ENCODE measurements at places on chromosomes 7 and 10.
A peak's percentile ranks its signal among the peaks of the same experiment; 100 is the strongest.

DNA sequence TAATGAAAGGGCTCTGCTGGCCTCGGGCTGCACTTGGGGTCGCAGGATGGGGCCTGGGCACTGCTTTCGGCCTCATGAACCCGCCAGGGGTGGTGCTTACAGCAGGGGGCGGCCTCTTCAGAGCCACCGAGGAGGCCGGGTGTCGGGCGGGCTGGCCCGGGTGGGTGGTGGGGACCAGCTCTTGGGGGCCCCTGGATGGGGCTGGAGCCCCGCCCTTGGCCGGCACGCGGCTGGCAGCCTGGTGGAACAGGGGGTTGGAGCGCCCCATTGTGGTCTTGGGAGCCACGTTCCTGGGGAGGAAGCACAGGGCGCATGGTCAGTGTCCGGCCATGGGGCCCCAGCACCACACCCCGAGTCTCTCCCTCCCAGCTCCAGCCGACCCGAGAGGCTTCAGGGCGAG lies 8.8 kb downstream of the ADAM8 start:
- DNase-seq: no peak

DNA sequence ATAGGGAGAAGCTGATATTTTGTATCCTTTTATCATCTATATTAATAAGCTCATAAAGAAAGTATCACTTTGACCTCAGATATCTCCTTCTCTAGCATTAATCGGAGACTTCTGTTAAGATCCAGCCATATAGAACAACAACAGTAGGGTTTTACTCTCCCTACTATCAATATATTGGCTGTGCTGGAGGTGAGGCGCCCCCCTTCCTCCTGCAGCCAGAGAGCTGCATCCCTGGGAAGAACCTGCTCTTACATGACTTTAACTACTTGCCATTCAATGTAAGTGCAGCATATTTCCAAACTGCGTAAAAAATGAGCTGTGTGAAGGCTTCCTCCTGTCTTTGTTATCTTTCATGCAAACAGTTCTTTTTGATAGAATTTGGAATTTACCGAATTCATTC lies 247.8 kb downstream of the SDK1 start:
- no peak for DNase-seq

GRCh38 chr7:69412331-69413146 lies 185.7 kb upstream of the AUTS2 start:
- DNase-seq: peak; percentile 76

- no peak for DNase-seq
These were observed 8.8 kb upstream of the STMP1 start for GRCh38 chr7:135653340-135654080.

DNA sequence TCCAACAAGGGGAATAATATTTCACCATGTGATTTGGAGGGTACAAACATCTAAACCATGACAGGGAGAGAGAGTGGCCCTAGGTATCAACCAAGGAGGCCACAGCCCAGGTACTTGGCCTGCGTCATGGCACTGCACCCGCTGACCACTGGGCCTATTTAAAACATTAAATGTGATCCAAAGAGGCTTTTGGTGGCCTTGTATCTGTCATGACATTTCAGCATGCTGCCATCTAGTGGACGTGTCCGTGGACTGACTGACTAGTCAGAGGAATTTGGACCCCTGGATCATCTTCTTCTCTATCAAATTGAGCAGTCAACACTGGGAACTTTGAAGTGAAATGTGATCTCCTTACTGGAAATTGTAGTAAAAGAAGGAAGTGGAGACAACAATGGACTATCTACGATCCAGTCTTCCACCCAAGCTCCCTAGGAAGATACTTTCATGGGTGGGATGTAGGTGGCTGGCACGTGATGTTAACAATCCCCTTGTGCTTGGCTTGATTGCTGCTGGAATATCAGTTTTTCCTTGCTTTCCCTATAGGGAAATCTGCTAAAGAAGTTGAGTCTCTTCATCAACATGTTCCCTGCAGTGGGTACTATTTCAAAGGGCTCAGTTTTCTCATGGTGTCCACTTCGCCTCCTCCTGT lies 24.6 kb upstream of the ITGA8 start:
- DNase-seq: peak; percentile 72

DNA sequence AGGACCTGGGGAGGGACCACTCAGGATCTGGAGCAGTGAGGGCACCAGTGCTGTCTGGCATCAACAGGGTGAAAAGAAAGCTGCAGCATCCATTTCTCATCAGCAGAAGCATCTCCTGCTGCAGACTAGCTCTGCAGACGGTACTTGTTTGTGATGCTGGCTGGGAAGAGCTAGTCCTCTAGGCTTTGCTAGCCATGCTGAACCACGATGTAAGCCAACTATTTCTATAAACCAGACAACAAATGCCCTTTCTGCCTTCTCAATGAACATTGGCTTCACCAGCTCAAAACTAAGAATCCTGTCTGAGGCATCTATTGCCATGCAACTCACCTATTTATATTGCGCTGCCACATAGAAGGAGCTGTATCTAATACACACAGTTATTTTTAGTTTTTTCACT lies 65.6 kb downstream of the CTTNBP2 start:
- DNase-seq: no peak
